ENCODE measurements at places on chromosomes 4 and X.

- DNase-seq: no peak
These were observed 240.7 kb upstream of the ATP6AP2 start for GRCh38 chrX:40340116-40340515.

DNA sequence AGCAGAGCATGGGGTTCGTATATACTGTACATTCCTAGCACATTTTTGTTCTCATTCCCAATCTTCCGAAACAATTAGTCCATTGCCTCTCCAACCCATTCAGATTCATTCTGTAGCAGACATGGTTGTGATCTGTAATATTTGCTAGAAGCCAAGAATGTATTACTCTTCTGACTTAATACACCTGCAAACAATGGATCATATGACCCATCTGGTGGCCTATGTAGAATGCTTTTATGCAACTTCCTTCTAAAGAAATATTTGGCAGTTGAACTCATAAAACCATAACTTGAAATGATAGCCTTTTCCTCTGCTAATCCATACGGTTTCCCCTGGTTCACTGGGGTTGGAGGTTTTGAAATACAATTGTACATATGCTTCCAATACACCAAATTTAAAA is 32.8 kb upstream of the SGMS2 start:
- DNase-seq: no peak

- no peak for DNase-seq
These were observed 5.6 kb upstream of the SYTL5 start for GRCh38 chrX:38000706-38001105.

- no peak for DNase-seq
These were observed 278.6 kb downstream of the ADGRA3 start for GRCh38 chr4:22237155-22237751.

DNA sequence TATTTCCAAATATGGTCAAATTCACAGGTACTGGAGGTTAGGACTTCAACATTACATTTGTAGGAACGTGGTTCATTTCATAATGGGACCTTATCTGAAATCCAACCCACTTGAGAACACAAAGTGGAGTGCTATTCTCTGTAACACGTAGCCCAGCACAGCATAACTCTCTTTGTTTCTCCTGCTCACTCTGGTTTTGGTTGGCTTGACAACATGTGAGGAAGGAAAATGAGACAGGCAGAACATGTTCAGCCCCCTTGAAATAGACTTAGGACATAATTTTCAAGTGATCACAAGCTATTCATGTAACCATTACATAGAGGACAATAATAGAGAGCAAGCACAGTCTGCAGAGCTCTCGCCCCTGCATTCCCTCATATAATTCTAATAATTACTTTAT is 115.1 kb upstream of the SMIM10 start:
- no peak for DNase-seq

- DNase-seq: no peak
These were observed 42.5 kb upstream of the C1GALT1C1 start for GRCh38 chrX:120672389-120672788.

Data from activated T-helper 1 cell treated with anti-CD3 and anti-CD28 coated beads, Interleukin-2, amount 50 U/mL, for 16 hours (primary cell).